ENCODE measurements at places on chromosomes 4 and X.
A peak's percentile ranks its signal among the peaks of the same experiment; 100 is the strongest.

GRCh38 chr4:140931911-140932310, 175.7 kb upstream of the TBC1D9 start:
- DNase-seq = no peak

- DNase-seq = no peak
Measured at GRCh38 chrX:133726211-133726630, 259.2 kb downstream of the GPC3 start.

- DNase-seq = no peak
Measured at GRCh38 chr4:10589321-10589720, 95.2 kb downstream of the CLNK start.

DNA sequence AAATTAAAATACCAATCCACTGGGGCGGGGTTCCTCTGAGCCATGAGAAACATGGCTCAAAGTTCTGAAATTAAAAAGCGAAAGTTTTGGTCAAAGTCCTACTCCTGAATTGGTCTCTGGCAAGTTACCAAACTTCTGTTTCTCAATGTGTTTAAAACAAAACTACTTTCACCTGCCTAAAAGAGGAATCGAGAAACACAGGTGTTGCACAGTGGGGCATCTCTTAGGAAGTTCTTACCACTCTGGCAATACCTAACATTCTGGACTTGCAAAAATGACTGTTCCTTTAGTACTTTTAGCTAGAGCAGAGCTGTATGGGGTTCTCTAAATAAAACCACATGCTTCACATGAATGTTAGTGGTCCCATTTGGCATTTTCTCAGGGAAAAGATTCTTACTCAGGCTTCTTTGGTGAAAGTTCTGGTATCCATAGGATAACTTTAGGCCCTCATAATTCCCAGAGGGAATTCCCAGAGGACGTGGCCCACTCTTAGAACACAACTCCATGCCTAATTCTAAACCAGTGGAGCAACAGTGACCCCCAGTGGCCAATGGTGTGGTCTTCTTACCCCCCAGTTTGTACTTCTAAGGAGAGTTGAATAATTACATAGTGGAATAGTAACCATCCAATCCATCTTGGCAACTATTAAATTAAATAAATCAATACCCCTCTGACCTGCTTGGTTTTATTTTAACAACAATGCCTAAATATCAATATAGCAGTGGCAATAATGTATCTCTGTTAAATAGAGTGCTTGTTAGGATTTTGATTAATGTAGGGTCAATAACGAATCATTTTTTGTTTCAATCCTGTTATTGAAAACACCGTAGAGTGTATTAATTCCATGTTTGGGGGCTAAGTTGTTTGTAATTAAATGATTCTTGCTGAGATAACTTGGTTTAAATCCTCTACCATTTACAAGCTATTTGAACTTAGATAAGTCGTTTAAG, 21.9 kb downstream of the BMP3 start:
- DNase-seq = peak; percentile 55

DNA sequence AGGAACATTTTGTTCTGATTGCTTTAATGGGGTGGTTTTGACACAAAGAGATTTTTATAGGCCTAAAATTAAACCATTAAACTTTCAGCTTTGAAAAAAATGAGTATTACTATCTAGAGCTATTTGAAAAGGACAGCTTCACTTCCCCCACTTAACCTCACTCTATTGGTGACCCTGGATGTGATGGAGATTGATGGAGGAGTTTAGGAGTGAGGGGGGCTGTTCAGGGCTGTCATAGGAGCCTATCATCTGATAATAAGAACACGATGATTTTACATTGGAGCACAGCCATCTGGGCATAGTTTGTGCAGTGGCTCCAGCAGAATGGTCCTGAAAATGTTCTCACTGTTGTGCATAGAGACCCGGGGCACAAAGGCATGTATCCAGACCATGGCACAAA, 71.1 kb upstream of the EFNB1 start:
- DNase-seq = no peak

- no peak for DNase-seq
Measured at GRCh38 chr4:71237641-71238040, 101.2 kb upstream of the SLC4A4 start.

DNA sequence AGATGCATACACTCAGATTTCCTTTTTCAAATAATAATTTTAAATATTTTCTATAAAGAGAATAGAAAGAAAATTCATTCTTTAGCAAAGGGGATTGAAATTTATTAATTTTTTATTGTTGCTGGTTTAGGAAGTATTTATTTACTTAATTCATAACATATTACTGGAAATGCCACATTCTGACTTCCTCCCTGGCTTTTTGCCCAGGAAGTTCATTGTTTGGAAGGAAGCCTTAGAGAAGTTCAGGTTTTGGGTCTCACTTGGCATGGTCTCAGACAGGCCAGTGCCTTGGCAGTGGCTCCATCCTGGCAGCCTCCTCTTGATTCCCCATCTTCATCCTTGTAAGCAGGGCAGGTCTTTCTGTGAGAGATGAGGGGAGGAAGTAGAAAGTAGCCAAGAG, 50.5 kb downstream of the IL15 start:
- no peak for DNase-seq

GRCh38 chrX:139801397-139801813, 93.4 kb upstream of the MCF2 start:
- DNase-seq = no peak

DNA sequence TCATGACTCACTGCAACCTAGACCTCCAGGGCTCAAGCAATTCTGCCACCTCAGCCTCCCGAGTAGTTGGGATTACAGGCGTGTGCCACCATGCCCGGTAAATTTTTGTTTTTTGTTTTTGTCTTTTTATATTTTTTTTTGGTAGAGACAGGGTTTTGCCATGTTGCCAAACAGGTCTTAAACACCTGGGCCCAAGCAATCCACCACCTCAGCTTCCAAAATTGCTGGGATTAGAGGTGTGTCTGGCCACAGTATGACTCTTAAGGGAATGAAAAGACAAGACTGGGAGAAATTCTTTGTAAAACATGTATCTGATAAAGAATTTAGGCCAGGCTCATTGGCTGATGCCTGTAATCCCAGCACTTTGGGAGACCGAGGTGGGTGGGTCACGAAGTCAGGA, 29.2 kb upstream of the PDGFRA start:
- DNase-seq = no peak

- DNase-seq = no peak
Measured at GRCh38 chr4:151522866-151523519, 114.0 kb downstream of the FHIP1A start.

DNA sequence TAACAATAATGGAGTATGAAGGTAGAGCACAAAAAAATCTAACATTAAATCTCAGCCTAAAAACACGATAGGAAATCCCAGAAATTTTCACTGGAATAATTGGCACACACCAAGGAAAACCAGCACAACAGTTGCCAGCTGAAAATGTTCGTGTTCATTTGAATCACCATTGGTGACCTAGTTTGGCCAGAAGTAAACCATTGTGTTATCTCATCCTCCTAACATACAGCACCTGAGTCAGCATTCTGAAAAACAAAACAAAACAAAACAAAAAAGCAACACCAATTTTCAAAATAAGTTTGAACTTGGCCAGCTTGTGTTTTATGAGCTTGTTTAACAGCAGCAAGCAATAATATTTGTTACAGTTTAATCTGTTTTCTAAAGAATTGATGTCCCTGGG, 41.1 kb downstream of the UCHL1 start:
- no peak for DNase-seq

GRCh38 chr4:97317671-97318070, 825.6 kb downstream of the STPG2 start:
- DNase-seq = no peak

DNA sequence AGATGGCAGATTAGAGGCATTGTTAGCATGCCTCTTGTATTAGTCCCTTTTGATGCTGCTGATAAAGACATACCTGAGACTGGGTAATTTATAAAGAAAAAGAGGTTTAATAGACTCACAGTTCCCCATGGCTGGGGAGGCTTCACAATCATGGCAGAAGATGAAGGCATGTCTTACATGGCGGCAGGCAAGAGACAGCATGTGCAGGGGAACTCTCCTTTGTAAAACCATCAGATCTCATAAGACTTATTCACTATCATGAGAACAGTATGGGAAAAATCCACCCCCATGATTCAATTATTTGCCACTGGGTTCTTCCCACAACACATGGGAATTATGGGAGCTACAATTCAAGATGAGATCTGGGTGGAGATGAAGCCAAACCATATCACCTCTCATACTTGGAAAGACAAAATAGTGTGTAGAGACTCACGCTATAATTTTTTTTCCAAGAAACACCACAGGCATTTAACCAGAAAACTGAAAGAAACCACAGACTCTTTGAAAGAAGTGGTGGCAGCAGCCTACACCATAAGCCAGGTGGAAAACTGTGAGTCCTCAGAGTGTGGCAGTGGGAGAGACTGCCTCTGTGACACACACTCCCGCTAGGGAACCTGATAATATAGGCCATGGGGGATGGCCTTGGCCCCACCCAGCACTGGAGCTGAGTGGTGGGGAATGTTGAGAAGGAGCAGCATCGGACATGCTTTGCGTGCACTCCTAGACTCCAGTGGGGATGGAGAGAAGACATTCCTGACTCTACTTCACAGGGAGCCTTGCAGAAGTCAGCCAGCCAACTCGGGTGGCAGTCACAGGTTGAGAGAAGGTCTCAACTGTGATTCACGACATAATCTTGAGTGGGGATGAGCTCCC, 51.5 kb downstream of the SLC2A9 start:
- peak; percentile 17 for DNase-seq

- no peak for DNase-seq
Measured at GRCh38 chr4:140116442-140117104, 37.4 kb downstream of the MAML3 start.

Data from liver (tissue), 10 donors.